ENCODE measurements at places on chromosomes 3 and 15. TPM values are rescaled to one million over a fixed set of nuclear protein-coding genes. Genes with fewer than 3 reads are reported as not detected.

DNA sequence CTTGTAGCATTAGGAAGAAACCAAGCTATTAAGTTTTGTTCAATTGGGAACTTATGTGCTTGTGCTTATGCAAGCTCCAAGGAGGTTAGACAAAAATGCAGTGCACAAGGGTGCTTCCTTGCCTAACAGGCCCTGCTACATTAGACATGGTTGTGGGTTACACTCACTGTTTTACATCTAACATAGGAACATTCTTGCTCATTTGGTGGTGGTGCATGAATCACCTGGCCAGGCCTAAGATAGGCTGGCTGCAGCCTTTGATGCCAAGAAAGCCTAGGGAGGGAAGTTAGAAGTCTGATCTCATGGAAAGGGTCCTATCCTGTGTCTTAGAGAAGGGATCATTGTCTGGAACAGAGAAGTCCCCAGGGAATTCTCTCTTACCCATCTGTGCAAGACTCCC is 43.5 kb downstream of the CA12 start:
- DNase-seq: no peak

DNA sequence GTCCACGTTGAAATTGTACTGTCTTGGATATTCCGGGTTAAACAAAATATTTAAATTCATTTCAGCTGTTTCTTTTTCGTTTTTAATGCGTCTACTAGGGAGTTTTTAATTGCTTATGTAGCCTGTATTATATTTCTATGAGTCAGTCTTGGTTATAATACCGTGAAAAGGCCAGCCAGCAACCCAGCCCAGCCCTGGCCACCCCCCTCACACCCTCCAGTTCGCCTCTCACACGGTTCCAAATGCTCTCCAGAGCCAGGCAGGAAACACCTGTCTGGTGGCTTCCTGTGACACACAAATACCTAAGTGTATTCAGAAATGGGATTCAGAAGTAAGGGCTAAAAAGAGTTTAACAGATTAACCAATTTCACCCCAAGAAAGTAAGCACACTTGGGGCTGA is 4.4 kb downstream of the SH3BP5 start:
- DNase-seq: peak; percentile 67

DNA sequence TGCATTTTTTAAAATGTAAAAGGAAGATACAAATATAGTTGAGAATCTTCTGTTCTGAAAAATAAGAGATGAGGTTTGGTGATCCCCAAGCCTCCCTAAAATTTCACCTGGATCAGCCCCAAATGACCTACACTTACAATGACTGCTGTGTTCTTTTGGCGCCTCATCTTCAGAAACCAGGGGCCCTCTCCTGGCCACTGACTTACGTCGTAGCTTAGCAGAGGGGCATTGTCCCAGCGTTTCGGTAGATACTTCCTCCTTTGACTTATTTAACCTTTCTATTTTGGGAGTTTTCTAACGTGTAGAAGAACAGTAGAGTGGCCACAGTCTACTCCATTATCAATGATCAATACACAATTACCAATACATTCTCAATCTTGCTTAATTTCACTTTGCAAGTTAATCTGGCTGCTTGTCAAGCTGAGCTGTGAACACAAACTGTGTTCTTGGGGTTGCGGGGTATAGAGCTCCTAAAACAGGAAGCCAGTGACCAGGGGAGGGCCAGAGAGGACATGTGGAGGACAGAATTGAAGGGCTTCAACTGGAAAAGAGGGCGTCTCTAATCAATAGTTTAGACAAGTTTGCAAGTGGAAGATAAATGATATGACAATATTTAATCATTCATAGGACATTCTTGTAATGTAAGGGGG is 419.5 kb downstream of the LPP start:
- DNase-seq: no peak

The MFGE8 gene
- total RNA-seq: 555 TPM

GRCh38 chr3:16050641-16051467 is 123.6 kb upstream of the GALNT15 start:
- DNase-seq: no peak

DNA sequence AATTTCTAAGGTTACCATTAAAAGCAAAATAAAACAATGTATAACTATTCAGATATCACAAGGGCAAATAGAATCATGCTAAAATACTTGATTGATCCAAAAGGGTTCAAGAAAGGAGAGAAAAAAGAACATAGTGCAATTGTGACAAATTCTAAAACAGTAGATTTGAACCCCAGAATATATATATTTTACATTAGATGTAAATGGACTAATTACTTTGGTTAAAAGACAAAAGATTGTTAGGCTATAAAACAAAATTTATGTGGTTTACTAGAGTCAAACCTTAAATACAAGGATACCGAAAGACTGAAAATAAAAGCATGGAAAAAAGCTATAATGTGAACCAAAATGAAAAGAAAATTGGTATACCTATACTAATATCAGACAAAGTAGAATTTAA is 129.3 kb downstream of the ADAMTSL3 start:
- DNase-seq: no peak

GRCh38 chr15:75455424-75455981 is 4.0 kb upstream of the SIN3A start:
- DNase-seq: peak; percentile 93

GRCh38 chr3:55467099-55467498 is 20.0 kb downstream of the WNT5A start:
- no peak for DNase-seq

- no peak for DNase-seq
Observed at GRCh38 chr3:181847276-181847675, 135.6 kb downstream of the SOX2 start.

- no peak for DNase-seq
Observed at GRCh38 chr3:64634417-64634816, 53.4 kb downstream of the ADAMTS9 start.

The COLQ gene
- 11.0 TPM for total RNA-seq

The CHRM5 gene
- not detected for total RNA-seq

The OCA2 gene
- not detected for total RNA-seq

DNA sequence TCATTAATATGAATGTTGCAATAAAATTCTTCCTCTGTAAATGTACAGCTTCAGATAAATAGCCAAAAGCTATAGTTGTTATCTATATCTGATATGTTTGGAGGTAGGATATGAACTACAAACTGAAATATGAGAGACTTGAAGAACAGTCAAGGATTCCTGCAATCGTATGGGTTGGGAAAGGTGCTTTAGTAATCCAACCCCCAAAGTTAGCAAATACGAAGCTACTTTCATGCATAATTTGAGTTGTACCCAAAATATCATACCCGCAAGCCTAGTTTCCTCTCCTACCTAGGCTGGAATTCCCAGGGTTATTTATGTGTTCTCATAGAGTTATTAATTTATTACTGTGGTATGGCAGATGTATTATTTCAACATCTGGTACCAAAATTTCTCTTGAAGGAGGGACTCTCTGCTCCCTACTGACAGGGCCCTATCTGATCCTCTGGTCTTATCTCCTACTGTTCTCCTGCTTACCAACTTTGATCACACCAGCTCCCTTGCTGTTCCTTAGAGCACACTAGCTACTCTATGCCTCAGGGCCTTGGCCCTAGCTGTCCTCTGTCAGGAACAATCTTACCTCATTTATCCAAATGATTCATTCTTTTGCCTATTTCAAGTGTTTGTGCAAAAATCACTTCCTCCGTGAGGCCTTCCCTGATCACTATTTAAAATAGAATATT is 140.4 kb upstream of the CCDC54 start:
- no peak for DNase-seq

- no peak for DNase-seq
Observed at GRCh38 chr3:153621953-153622352, 459.9 kb downstream of the RAP2B start.

DNA sequence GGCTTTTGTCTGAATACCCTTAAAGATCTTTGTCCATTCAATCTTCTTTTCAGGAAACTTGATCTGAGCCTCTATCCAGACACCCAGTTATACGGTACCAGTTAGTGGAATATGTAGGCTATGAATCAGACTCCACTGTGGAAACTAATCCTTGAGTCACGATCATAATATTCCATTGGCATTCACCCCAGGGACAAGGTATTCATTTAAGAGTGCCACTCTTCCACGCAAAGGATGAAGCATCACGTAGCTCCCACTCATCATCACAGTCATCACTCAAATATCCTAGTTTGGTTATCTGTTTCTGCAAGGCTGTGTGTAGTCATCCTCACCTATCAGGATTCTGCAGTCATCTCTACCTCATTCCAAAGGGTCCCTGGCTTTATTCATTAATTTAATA is 85.6 kb downstream of the NEDD4 start:
- no peak for DNase-seq

The THRB gene
- total RNA-seq: 14.9 TPM

DNA sequence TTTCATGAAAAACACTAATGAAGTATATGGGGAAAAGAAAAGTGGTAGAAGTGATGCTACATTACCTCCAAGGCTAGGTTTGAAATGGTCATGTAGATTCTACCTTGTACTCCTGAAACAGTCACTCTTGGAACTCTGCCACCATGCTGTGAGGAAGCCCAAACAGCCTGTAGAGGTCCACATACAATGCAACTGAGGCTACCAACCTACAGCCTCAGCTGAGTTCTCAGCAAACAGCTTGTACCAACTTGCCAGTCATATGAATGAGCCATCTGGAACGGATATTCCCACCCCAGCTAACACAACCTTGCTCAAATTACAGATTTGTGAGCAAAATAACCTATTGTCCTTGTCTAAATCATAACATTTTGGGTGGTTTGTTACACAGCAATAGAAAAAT is 193.5 kb downstream of the ULK4 start:
- DNase-seq: no peak

The CD200R1 gene
- 4.1 TPM for total RNA-seq

- peak; percentile 71 for DNase-seq
Observed at GRCh38 chr3:45583021-45583851, 11.3 kb upstream of the LIMD1 start.

GRCh38 chr3:105352976-105353375 is 13.7 kb upstream of the ALCAM start:
- DNase-seq: no peak

DNA sequence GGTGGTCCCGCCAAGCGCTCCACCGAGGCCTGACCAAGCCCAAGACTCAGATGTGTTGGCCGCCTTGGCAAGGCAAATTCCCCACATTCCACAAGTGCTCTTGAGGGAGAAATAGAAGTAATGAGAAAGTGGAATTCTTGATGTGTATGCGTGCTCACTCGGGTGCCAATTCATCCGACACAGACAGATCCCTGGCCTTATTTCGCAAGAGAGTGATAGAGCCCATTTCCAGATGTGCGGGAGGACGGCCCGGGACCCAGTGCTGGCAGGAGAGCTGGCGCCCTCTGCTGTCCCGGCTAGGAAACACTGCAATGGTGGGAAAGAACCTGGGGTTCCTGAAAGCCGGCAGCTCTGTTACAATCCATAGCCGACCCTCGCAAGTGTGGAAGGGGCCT is 76.0 kb downstream of the HMG20A start:
- DNase-seq: peak; percentile 92

The ANKDD1A gene
- 0.64 TPM for total RNA-seq

GRCh38 chr3:149839896-149840295 is 26.9 kb downstream of the RNF13 start:
- DNase-seq: no peak

The TRIM71 gene
- not detected for total RNA-seq

GRCh38 chr15:71874245-71874644 is 63.9 kb downstream of the NR2E3 start:
- DNase-seq: no peak

- DNase-seq: no peak
Observed at GRCh38 chr3:79521221-79521848, 246.5 kb downstream of the ROBO1 start.

The CXCR6 gene
- total RNA-seq: 0.32 TPM
